NCI-H1417 treated with DMSO at 0.1 percent for 48 hours (cell line): ENCODE measurements at places on chromosomes 7 and 10.

GRCh38 chr7:134245253-134245652, 71.5 kb downstream of the SLC35B4 start:
- DNase-seq, result no peak

DNA sequence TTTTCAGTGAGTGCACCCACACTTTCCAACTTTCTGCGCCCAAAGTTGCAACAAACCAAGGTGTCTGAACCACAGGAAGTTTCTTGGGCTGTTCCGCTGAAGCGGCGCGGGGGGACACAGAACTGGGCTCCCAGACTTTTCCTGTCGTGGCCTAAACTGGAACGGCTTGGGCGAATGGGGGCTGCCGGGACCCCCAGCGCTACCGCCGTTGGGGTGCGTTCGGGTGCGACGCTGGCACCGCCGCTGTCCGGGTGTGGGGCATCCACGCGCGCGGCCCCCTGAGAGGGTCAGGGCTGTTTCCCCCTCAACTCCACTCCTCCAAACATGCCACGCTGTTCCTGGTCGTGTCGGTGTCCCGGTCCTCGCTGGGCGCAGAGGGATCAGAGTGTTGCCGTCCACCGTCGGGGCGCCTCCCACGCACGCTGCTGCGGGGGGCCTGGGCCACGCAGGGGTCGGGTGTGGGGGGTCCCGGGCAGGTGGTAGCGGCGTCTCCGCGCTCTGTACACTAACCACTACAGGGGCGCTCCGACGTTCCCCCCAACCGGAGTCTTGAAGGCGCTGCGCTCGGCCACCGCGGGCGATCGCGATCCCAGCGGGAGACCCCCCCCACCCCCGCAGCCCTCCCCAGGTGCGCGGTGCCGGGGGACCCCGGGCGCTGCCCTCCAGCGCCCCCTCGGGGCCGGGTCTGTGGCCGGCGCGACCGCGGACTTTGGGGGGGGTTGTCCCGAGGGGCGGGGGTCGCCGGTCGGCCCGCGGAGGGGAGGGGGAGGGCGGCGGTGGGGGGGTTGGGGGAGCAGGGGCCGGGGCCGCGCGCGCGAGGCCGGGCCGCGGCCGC, 2.2 kb upstream of the CUX1 start:
- no peak for DNase-seq

GRCh38 chr10:12841826-12842225, 159.7 kb downstream of the CCDC3 start:
- DNase-seq, result no peak

GRCh38 chr7:127478024-127478355, 85.5 kb upstream of the ZNF800 start:
- no peak for DNase-seq

GRCh38 chr10:75575940-75576339, 144.5 kb downstream of the LRMDA start:
- DNase-seq, result no peak

- DNase-seq, result no peak
These were observed 178.5 kb downstream of the NRP1 start for GRCh38 chr10:33155720-33156638.

DNA sequence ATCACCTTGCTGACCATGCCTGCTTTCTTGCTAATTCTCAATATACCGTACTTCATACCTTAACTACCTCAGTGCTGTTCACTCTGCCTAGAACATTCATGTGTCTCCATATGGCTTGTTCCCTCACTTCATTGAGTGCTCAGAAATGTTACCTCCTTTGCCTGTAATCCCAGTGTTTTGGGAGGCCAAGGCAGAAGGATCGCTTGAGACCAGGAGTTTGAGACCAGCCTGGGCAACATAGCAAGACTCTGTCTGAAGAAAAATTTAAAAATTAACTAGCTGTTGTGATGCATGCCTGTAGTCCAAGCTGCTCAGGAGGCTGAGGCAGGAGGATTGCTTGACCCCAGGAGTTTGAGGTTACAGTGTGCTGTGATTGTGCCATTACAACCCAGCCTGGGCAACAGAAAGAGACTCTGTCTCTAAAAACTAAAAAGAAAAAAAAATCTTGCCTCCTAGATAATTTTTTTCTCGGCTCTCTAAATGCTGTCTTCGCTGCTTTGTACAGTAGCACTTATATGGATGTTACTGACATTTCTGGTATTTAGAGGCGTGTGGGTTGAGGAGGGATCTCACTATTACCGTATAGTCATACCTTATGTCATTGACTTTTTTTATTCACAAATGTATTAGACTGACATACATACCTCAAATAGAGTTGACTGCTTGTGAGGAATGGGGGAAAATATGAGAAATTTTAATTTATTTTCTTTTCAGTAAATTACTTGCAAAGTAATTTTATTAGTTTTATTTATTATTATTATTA, 63.7 kb downstream of the LCOR start:
- no peak for DNase-seq

DNA sequence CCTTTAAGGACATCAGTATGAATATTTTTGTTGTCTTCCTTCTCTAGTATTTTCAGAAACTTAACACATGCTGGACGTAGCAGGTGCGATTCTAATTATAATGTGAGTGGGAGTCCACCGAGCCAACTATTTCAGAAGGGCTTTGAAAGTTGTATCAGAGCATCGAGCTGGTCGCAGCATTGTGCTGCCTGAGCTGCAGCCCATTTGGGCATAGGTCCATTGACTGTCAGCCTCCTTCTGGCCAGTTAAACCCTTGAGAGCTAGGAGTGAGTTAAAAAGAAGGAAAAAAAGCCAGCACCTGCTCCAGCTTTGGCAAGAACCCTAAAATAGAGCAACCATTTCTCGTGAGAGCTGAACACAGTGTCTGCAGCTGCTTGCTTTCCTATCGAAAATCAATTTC, 47.8 kb downstream of the SLC35G1 start:
- DNase-seq, result no peak

GRCh38 chr7:81150951-81151361, 232.1 kb upstream of the SEMA3C start:
- no peak for DNase-seq

DNA sequence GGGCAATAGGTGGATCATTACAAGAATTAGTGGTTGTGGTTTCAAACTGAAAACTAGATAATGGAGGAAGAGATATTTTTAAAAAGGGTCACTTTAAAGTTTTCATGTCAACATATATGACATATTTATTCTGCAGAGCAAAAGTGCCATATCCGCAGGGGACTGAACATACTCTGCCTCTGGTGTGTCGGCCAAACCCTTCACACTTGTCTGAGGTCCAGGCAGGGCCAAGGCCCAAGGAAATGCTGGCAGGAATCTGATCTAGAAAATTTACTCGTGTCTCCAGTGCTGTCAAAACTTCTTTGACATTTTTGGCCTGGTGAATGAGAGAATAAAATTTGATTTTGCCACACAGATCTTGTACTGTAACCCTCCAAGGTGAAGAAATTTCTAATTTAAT, 562.3 kb downstream of the CCSER2 start:
- DNase-seq, result no peak

- no peak for DNase-seq
These were observed 146.5 kb downstream of the SFMBT2 start for GRCh38 chr10:7264313-7264756.

DNA sequence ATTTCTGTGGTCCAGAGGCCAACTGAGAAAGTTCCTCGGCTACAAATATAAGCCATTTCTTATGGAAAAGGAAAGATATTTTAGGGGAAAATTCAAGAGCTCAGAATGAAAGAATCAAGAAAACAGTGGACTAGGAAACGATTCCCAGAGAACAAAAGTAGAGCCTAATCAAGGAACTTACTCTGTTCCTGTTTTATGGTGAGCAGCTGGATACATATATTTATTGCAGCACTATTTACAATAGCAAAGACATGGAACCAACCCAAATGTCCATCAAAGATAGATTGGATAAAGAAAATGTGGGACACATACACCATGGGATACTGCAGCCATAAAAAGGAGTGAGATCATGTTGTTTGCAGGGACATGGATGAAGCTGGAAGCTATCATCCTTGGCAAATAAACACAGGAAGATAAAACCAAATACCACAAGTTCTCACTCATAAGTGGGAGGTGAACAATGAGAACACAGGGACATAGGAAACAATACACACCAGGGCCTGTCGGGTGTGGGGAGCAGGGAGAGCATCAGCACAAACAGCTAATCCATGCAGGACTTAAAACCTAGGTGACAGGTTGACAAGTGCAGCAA, 298.7 kb downstream of the THSD7A start:
- DNase-seq, result no peak

DNA sequence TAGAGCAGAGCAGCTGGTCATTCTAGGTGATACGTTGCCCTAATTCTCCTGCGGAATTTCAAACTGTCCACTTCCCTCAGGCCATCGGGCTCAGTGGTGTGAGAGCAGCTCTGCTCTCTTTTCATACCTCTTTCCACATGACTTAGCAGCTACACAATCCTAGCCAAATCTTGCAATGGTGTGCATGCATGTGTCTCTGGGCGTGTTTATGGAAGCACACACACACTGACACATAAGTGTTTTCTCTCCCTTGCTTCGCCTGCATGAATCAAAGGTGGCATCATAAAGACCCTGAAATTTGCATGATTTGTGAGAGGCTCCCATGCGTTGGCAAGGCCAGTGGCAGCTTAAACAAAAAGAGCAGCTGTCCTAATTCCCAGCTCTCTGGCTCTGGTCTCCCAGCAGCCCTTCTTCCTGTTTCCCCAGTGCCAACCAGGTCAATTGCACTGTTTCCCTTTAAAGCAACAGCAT, 1189.5 kb downstream of the GATA3 start:
- no peak for DNase-seq

- peak; percentile 4 for DNase-seq
These were observed 142.1 kb downstream of the CDK14 start for GRCh38 chr7:90738249-90738648.

GRCh38 chr7:132569884-132570614, 6.2 kb downstream of the PLXNA4 start:
- DNase-seq, result no peak

- peak; percentile 10 for DNase-seq
These were observed 3.5 kb upstream of the GNGT1 start for GRCh38 chr7:93902777-93903423.

- peak; percentile 3 for DNase-seq
These were observed 19.8 kb downstream of the RGR start for GRCh38 chr10:84264611-84265141.

DNA sequence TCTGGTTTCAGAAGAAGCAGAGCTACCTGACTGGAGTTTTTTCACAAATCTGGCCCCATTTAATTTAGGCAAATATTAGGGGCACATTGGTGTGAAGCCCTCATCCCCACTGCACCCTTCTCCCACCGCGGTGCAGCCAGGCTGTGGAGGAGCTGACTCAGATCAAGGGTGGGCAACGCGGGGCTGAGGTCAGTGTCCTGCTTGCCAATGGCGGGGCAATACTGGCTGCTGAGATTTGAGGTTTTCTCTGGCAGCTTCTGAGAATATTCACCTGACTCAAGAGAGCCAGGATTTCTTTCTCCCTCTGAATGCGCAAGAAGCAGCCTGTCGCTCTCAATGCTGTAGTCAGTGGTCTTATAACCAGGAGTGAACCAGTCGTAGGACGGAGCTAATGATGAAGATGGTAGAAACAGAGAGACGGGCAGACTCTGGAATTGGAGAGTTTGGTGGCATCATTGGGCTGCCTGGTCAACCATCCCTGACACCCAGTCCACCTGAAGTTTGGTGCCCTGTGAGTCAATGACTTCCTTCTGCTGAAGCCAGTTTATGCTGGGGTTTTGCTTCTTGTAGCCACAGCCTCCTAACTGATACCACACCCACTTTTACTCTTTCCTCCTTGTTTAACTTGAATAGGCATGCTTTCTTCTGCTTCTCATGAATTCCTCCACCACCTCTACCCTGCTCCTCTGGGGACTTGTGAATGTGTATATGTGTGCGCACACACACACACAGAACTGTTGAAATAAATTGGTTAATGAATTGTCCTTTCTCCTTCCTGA, 123.7 kb upstream of the CTBP2 start:
- no peak for DNase-seq

GRCh38 chr10:111102359-111102837, 25.6 kb downstream of the ADRA2A start:
- DNase-seq, result no peak

DNA sequence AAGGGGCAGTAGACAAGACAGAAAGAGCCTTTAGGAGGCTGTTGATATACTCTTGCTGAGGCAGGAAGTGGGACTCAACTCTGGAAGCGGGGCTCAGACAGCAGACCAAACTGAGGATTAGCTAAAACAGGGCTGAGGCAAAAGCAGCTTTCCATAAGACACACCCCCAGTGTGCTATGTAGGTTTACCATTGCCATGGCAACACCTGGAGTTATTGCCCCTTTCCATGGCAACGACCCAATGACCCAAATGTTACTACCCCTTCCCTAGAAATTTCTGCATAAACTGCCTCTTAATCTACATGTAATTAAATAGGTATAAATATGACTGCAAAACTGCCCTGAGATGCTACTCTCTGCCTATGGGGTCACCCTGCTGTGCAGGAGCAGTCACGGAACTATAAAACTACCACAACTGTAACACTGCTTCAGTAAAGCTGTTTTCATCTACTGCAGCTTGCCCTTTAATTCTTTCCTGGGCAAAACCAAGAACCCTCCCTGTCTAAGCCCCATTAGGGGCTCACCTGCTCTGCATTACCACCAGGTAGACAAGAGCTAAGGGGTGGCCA, 348.4 kb upstream of the PODXL start:
- no peak for DNase-seq

DNA sequence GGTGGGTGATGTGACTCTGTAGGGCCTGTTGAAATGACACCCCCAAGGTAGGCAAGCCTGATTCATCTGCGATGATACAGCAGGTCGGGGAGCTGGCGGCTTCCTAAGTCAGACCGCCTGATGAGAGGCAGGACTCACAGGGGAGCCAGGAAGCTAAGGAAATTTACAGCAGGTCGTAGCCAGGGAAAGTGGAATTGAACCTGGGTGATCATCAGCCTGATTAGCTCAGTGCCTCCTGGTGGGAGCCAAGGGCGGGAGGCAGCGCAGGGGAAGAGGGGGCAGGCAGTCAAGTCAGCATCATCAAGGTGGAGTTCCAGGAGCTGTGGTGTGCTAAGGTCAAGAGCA, 18.5 kb upstream of the TRIM56 start:
- DNase-seq, result no peak

GRCh38 chr10:9097206-9097990, 1042.9 kb downstream of the GATA3 start:
- no peak for DNase-seq

DNA sequence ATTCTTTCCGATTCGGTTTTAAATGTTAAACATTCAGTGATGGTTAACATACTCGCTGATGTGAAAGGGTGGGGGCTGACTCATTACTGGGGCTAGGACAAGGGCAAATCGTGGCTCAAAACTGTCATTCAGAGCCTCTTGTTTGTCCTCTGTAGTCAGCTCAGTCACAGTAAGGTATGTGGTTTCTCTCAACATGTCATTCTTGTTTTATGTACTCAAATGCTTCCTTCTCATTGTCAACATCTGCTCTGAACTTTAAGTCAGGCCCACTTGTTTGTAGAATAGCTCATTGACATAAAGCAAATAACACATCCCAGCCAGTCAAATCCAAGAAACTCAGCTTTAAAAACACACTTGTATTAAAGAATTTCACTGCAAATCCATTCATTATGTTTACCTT, 7.3 kb downstream of the SLC16A9 start:
- no peak for DNase-seq
